Activated T-helper 1 cell treated with anti-CD3 and anti-CD28 coated beads, Interleukin-12 subunit alpha, Interleukin-12 subunit beta, Interleukin-2, Interleukin-4 antibody, amounts not matched to agents 30 ng/mL and 10 ng/mL and 1 ng/mL, durations not matched to agents 14 hours and 24 hours and 36 hours (primary cell): ENCODE measurements at places on chromosomes 6 and 20. TPM values are rescaled to one million over a fixed set of nuclear protein-coding genes. Genes with fewer than 3 reads are reported as not detected.

FLRT3 gene
- total RNA-seq, result not detected in 2 replicates

ESR1 gene
- total RNA-seq, result 0.34 and 0.78 TPM in 2 replicates

HLA-DRA gene
- 39.3 and 40.1 TPM in 2 replicates for total RNA-seq

PHF3 gene
- 42.7 and 45.3 TPM in 2 replicates for total RNA-seq

HSPA12B gene
- not detected in 2 replicates for total RNA-seq

CPXM1 gene
- 0.31 and 0.76 TPM in 2 replicates for total RNA-seq

DNA sequence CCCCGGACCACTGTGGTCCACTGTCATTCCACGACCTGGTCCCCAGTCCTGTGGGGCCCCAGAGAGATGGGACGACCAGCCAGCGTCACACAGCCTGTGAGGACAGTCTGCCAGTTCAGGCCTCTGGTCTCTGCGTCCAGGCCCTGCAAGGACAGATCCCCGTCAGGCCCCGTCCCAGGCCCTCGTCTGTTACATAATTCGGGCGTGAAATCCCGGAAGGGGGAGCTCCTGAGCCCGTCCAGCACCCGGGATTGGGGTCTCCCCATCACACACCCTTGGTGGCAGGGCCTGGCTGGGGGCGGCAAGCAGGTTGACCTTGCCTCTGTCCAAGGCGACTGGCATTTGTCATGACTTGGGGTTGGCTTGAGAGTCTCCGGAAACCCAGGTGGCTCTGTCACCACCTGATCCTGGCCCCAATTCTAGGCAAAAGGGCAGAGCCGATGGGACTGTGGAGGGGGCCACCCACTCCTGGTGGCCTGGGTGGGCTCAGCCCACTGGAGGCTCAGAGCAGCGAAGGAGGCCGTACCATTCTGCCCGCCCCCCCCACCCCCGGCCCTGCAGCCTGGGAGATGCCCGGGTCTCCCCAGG is 73.8 kb upstream of the GATA5 start:
- no peak for DNase-seq

DNA sequence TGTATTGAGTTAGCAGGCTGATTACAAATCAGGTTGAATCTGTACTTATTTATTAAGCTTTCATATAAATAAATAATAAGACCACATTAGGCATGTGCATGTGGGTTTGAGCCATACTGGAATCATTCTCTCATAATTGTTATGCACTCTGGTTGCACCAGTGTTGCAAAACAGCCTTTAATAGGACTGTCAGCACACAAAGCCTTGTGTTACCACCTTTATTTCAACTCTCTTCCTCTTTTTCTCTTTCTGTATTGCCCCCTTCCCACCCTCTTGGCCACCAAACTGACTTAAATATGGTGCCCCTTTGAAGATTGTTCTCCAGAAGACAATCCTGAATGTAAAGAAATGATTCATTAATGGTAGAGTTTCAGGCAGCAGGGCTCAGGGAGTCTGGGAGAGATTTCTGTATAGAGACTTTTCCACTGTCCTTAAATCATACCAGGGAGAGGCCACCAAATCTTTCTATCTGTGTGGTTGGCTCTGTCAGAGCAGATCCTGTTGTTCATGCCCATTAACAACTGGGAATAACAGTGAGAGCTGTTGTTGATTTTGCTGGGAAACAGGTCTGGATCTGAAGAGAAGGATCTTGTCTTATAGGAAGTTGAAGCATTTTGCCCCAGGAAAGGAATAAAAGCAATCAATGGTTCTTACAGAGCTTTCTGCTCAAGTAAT is 131.6 kb upstream of the SOX4 start:
- no peak for DNase-seq

DNA sequence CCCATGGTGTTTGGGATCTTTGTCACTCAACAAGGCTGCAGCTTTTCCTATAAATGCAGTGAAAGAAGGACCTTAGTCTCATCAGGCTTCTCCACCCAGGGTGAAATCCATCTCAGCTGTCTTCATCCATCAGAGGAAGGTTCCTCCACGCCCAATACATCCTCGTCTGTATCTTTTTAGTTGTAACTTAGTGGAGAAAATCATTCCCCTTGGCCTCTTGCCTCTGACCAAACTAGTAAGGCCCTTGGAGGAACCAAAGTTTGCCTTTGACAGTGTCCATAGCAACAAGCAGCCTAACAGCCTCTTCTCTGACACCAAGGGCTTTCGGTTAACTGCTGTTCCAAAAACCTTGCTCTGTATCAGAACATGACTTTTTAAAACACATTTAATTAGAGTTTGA is 230.3 kb upstream of the ECI2 start:
- DNase-seq, result no peak

- no peak for DNase-seq
Measured at GRCh38 chr6:131510094-131510493, 62.9 kb upstream of the ARG1 start.

DNA sequence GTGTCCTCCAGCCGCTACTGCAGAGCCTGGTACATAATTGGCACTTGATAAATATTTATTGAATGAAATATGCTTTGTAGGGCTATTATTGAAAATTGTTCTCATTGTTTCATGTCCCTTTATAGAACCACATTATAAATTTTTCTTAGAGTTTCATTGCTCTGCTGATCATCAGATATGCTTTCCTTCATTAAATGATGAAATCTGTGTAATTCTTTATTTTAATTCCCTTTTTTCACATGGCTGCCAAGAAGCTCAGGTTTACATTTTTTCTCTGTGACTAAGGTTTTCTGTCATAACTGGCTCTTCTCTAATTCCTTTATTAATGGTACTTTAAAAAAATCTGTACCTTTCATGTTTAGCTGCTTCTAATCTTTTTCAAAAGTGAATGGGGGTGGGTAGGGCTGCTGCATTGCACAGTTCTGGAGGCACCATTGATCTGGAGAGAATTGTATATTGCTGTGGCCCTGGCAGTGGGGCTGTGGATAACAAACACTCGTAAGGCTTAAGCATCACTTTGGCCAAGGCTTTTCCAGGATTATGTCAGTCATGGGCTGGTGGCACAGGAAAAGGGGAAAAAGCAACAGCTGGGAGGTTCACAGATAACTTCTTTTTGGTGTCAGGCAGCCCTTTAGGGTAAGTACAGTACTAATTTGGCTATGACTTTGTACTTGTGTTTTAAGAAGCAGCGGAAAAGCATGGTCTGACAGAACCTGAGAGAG is 43.8 kb downstream of the ARFGEF2 start:
- no peak for DNase-seq

GRCh38 chr6:150016324-150017185 is 8.8 kb downstream of the RAET1L start:
- DNase-seq, result peak; percentile 44

GRCh38 chr6:1310628-1311399 is 1.1 kb upstream of the FOXQ1 start:
- DNase-seq, result no peak

- no peak for DNase-seq
Measured at GRCh38 chr6:166410426-166410935, 27.7 kb upstream of the MPC1 start.

DNA sequence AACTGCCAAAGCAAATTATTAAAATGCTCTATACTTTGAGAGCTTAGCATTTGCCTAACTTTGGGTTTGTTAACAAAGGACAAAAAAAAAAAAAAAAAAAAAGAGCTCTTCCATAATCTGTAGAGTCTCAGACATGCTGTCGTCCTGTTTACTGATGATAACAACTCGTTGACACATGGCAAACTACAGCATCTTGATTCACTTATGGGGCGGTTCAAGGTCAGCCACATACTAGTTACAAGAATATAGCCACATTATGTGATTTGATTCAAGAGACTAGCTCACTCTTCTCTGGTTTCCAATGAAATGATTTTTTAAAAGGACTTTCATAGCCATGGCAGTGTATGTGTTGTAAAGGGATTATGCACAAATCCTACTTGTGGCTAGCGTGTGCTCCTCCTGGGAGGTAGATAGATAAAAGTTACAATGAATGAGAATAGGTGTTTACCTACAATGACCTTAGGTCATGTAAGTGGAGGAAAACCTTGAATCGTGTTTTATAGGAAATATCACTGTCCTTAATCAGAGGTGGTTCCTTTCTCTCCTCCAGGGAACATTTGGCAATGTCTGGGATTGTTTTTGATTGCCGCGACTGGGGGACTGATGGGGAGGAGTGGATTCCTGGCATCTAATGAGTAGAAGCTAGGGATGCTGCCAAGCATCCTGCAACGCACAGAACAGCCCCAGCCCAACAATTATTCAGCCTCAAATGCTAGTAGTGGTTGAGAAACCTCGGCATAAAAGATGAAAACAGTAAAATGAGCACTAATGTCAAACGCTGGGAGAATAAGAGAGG is 969.2 kb upstream of the SLC35B3 start:
- no peak for DNase-seq

DNA sequence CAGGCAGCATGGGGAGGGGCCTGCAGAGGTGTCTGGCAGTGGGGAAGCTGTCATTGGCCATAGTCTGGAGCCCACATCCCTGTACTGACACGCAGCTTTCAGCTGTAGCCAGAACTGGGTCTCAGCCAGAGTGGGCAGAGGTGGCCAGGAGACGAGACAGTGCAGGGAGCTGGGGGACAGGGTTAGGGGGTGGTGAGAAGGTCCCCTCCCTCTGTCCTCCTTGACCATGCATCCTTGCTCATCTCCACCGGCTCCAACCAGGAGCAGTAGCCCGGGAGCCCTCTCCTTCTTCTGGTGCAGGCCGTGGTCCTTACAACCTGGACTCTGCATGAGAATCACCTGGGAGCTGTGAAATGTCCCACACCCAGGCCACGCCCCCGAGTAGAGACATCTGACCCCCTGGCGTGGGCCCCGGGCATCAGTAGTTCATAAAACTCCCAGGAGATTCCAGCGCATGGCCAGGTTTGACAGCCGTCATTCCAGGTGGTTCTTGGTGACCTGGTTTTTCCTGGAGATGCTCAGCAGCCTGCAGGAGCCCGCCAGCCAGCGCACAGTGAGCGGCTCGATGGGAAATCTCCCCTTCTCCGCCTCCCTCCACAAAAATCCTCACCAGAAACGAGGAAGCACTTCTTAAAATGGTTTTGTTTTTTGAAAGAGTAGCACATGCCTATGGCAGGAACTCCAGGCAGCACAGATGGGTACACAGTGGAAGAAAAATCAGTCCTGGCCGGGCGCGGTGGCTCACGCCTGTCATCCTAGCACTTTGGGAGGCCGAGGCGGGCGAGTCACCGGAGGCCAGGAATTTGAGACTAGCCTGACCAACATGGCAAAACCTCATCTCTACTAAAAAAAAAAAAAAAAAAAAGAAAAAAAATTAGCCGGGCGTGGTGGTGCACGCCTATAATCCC is 56.2 kb downstream of the ADNP start:
- no peak for DNase-seq

DNA sequence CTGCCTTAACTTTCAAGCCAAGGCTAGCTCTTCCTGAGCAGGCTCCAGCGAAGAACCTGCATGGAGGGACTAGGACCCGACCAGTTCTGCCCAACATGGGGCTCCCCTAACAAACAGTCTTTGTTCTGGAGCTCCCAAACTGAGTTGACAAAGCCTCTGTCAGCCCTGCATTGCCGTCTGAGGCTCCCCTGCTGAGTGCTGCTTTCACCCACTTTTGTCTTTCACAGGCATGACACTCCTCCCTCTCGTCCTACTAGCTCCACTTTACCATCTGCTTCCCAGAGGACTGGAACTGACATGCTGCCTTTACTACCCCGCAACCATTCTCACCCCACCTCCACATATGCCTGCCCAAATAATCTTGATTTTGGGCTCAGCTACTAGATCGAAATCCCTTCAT is 45.1 kb upstream of the B4GALT5 start:
- DNase-seq, result no peak

DNA sequence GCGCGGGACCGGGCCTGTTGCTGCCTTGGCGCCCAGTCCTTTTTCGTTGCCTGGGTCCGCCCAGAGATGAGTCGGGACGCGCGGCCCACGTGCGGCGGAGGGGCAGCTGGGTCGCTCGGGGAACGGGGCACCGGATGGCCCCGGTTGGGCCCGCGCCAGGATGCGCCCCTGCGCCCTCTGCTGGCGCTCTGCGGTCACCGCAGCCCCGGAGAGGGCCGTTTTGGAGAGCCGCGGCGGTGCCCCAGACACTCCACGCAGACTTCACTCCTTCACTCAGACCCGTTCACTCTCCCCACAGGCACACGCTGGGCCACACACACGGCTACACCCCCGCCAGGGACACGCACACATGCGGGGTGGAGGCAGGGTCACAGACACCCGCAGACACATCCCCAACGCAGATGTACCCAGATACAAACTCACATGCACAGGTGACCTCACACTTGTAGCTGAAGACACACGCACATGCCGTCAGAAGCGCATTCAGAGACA is 38.8 kb downstream of the SRC start:
- DNase-seq, result peak; percentile 78

DNA sequence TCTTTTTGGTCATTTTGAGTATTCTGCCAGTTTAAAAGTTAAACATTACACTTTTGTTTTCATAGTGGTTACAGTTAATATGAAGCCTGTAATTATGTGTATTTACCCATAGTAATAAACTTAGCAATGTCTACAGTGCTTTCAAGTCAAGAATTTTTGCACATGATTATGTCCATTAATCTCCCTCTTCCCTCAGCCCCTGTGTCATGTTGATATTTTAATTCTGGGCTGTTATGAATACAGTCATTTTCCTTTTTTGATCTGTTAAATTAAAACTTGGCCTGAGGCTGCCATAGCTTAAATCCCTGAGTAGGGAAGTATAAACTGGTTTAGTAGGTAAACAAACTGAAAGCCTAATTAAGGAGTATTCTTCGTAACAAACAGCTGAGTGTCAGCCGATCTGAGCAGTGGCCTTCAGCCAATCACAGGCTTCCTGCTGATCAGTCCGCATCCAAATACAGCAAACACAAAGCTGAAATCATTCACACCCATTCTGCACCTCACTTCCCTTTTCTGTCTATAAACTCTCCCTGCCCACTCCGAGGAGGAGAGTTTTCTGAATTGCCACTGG is 9.5 kb upstream of the SFT2D1 start:
- no peak for DNase-seq

DNA sequence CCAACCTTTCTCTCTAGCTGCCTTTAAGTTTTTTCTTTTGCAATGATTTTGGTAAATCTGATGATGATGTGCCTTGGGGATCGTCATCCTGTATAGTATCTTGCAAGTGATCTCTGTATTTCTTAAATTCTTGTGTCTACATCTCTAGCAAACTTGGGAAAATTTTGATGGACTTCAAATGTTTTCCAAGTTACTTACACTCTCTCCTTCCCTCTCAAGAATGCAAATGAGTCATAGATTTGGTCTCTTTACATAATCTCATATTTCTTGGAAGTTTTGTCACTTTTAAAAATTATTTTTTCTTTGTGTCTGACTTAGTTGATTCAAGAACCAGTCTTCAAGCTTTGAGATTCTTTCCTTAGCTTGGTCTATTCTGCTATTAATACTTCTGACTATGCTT is 176.4 kb downstream of the TBC1D32 start:
- no peak for DNase-seq

GRCh38 chr6:148598724-148599123 is 148.1 kb upstream of the UST start:
- no peak for DNase-seq

DNA sequence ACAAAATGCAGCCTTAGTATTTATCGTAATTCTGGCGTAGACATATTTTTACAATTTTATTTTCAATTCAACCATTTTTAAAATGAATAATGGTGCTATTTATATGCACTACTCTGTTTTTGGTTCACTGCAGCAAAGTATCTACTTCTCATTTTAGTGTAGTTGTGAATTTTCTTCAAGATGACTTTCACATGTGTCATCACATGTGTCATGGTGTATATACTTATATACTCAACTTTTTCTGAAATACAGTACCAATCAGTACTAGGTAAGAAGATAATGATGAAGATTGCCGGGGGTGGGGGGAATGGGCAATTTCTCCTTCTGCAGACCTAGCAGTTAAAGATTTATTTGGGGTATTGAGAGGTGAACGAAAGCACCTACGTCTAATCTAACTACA is 634.5 kb downstream of the PHF3 start:
- DNase-seq, result no peak
